Activated T-helper 17 cell treated with anti-CD3 and anti-CD28 coated beads, Interleukin-2, amount 50 U/mL, for 72 hours (primary cell): ENCODE measurements at places on chromosomes 16 and 17. TPM values are rescaled to one million over a fixed set of nuclear protein-coding genes. Genes with fewer than 3 reads are reported as not detected.
A peak's percentile ranks its signal among the peaks of the same experiment; 100 is the strongest.

WNT9B gene
- not detected for total RNA-seq

CHRNE gene
- total RNA-seq, result 0.35 TPM

GRCh38 chr17:4583782-4584100 is 588 bp upstream of the SMTNL2 start:
- ATAC-seq, result no peak

DNA sequence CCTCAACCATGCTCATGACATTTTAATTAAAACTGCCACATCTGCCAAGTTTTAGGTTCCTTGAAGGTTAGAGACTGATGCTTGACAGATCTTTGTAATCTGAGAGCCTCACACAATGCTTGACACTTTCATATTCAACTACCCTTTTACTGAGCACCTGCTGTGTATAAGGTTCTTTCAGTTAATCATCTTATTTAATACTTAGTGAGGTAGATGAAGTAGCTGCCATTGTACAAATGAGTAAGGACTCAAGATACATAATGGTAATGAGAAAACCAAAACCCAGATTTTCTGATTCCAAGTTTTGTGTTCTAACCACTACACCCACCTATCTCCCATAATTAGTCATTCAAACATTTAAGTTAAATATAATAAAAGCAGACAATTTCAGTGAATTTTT is 35.4 kb upstream of the ARL6IP1 start:
- peak; percentile 99 for ATAC-seq
